Forelimb muscle (tissue), 1 donor: ENCODE measurements at places on chromosomes 5 and 9. TPM values are rescaled to one million over a fixed set of nuclear protein-coding genes. Genes with fewer than 3 reads are reported as not detected.

Gene APBA1
- 5.3 TPM for polyA plus RNA-seq

Gene HMCN2
- polyA plus RNA-seq = 12.3 TPM

Gene NUDT12
- polyA plus RNA-seq = 13.7 TPM

Gene NSG2
- 0.40 TPM for polyA plus RNA-seq

Gene PCDH1
- polyA plus RNA-seq = 13.6 TPM
